HuH-7.5 (cell line): ENCODE measurements at places on chromosomes 1 and 21.

DNA sequence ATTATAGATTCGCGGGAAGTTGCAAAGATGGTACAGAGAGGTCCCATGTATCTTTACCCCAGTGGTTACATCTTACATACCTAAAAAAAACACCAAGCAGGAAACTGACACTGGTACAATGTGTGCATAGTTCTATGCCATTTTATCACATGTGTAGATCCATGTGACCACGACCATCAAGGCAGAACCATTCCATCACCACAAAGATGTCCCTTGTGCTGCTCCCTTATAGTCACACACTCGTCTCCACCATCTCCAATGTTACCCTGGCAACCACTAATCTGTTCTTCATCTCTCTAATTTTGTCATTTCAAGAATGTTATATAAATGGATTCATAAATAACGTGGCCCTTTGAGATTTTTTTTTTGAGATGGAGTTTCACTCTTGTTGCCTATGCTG, 156.9 kb upstream of the MAGI3 start:
- no peak for DNase-seq

DNA sequence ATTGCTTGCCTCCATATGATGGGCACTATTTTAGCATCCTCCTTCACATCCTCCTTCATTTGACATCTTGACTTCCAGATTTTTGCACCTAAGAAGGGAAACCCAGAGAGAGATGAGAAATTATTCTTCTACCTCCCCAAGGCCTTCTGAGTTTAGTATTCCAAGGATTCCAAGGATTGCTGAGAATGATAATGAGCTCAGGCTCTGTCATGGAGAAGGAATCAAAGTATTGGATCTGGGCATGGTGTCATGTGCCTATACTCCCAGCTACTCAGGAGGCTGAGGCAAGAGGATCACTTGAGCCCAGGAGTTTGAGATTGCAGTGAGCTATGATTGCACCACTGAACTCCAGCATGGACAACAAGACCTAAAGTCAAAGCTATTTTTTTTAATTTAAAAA, 26.6 kb upstream of the ZNF281 start:
- DNase-seq, result no peak

DNA sequence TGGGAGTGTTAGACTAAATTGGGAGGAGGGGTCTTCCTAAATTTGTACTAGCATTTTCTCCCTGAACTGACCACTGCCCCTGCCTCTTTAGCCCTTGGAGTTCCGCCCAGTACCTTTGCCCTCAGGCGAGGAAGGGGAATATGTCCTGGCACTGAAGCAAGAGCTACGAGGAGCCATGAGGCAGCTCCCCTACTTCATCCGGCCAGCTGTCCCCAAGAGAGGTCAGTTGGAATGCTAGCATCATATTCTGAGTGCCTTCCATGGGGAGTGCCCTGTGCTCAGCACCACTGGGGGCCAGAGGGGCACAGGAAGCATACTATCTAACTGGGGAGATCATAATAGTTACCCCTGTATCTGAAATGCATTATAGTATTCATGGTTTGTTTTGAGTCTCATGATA, 10.7 kb downstream of the POLR3GL start:
- no peak for DNase-seq

DNA sequence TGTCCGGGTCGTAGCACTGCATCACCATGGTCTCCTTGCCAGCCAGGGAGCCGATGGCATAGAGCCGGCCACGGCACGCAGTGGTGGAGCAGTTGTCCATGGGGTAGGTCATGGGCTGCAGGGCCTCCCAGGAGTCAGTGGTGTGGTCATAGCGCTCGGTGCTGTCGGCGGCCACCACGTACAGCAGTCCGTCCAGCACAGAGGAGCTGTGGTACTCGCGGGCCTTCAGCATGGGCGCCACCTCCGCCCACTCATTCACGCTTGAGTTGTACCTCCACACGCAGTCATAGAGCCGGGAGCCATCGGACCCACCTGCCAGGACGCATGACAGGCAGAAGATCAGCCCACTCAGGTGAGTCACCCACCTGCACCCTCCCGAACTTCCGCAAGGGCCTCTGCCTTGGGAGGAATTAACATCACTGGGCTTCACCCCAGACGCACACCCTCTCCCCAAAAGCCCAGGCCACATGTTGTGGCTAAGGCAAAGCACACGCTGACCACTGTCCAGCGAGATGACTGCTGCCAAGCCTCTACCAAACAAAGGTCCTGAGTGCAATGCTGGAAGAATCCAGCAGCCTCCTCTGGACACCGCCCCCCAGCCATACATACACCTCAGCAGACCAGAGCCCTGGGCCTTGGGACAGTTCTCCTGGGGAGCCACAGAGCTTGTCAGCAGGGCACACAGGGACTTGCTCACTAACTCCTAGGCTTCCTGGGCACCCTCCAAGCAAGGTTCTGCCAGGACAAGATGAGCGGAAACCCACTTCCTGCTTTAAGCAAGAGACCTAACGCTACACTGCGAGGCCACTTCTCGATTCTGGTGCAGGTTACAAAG, 3.3 kb downstream of the KLHL21 start:
- DNase-seq, result no peak

DNA sequence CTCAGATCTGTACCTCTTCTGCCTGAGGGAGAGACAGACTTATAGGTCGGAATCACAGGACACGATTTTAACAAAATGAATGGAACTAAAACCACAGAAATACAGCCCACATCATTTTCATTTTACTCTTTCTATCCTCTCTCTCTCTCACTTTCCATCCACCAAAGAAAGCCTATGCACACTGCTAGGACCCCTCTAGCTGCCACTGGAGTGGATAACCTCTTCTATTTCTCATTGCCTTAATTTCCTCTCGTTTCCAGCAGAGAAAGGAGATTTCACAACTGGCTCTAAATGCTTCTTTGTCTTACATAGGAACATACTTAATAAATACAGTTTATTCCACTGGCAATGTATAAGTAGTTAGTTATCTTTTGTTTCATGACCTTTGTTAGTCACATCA, 867.8 kb upstream of the ADGRL4 start:
- DNase-seq, result no peak
